Bronchial epithelial cell (primary cell): ENCODE measurements at places on chromosomes 3 and 15. TPM values are rescaled to one million over a fixed set of nuclear protein-coding genes. Genes with fewer than 3 reads are reported as not detected.

Gene TRMT10C
- 23.2 and 25.0 TPM in 2 replicates for total RNA-seq

DNA sequence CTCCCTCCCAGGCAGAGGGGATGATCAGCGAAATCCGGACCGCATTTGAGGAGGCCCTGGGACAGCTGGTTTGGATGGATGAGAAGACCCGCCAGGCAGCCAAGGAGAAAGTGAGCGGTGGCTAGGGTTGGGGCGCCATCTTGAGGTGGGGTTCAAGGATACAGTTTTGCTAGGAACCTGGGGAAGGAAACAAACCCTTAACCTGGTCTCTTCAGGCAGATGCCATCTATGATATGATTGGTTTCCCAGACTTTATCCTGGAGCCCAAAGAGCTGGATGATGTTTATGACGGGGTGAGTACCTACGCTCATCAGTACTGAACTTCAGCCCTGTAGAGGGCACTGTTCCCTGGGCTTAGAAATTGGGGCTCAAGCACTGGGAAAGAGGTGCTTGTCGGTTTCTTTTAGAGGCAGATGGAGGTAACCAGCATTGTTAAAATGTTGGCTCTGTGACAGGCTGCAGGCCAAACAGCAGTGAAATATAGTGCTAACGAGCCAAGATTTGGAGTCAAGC lies 9.6 kb upstream of the PSMD2 start:
- DNase-seq, result peak; percentile 55

Gene EXD1
- under 0.01 and 0.13 TPM in 2 replicates for total RNA-seq

- peak; percentile 35 for DNase-seq
Observed at GRCh38 chr15:60819860-60820259, 340.9 kb upstream of the ICE2 start.

Gene PLA2G4F
- 1.6 and 10.2 TPM in 2 replicates for total RNA-seq

GRCh38 chr3:64739971-64740631 lies 52.3 kb upstream of the ADAMTS9 start:
- no peak for DNase-seq

- peak; percentile 96 for DNase-seq
Observed at GRCh38 chr15:67091071-67091979, 25.9 kb downstream of the SMAD3 start.

- DNase-seq, result peak; percentile 32
Observed at GRCh38 chr15:90419206-90419605, 31.2 kb downstream of the IQGAP1 start.

DNA sequence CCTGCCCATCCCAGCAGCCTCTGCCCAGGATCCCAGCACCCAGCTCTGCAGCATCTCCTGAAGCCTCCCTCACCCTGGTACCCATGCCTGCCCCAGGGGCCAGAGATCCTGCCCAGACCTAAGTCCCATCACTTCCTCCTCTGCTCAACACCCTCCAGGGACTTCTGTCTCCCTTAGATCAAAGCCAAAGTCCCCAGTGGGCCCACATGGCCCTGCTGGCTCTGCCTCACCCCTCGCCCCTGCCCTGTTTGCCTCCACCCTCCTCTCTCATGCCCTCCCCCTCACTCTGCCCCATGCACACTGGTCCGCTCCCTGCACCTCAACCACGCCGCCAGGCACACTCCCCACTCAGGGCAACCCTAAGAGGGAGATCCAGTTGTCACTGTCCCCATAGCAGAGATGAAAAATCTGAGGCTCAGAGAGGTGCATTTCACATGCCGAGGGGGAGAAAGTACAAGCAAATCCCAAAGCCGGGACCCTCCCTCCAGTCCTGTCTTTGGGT lies 146.5 kb downstream of the NUP210 start:
- DNase-seq, result no peak

DNA sequence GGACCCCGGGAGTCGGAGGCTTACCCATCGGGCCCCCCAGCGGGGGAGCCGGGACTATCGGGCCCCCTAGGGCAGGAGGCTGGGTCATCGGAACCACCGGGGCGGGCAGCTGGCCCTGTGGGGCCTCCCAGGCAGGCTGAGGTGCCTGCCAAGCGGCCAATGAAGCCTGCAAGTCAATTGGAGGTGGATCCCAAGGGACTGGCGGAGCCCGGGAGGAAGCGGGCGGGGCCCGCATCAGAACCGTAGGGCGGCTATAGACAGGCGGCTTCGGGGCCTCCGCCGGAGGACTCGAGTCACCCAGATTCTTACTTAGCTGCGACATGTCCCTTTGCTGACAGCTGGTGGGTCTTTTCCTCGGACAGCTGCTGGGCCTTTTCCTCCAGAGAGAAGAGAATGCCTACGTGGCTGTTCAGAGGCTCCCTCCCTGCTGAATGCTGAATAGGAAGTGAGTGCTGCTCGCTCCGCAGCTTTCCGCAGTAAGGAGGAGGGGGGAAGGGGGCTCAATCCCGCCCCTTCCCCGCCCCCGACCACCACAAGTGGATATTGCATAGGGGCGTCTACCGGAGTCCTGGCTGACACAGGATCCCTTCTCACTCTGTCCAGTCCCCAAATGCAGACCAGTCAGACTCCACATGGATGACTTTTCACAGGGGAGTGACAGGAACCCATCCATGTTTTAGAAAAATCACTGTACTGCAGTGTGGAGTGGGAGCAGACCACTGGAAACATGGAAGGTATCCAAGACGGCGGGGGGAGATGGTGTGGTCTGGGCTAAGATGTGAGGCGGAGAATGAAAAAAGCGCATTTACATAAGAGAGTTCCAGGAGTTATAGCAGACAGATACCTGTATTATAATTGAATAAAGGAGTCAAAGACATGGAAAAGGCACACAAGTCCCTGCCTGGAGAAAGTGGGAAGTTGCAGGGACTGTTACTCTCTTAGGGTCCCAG lies at the start of gene MAGEL2:
Gene MAGEL2 (minus strand): TSS at position 447 of the 950 bp plus-strand sequence. CDS start 125 bp downstream, at position 322.
- no peak for DNase-seq

Gene VIPR1
- 4.2 and 5.8 TPM in 2 replicates for total RNA-seq

DNA sequence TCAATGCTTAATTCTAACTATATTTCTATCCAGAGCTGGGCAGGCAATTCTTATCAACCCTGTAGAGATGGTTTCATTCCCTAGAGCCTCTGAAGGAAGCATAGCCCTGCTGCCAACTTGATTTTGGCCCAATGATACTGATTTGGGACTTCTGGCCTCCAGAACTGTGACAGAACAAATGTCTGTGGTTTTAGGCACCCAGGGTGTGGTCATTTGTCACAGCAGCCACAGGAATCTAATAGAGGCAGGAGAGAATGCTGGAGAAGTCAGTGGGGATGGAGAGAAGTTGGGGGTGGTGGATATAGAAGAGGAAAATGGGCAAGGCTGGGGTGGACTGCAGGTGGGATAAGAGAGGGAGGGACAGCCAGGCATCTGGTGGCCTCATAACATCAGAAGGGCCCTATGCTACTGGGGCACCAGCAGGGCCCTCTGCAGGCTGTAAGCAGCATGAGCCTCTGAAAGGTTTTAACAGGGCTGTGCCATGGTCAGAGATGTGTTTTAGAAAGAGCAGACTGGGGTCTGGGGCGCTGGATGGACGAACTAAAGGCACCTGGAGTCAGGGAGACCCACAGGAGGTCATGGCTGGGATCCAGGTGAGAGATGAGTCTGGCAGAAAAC lies 19.8 kb downstream of the MRPS11 start:
- DNase-seq, result no peak

- peak; percentile 83 for DNase-seq
Observed at GRCh38 chr3:81734742-81735141, 26.7 kb downstream of the GBE1 start.

Gene DMXL2
- 14.5 and 16.1 TPM in 2 replicates for total RNA-seq

GRCh38 chr3:107429320-107430181 lies 52.3 kb downstream of the CCDC54 start:
- peak; percentile 72 for DNase-seq

DNA sequence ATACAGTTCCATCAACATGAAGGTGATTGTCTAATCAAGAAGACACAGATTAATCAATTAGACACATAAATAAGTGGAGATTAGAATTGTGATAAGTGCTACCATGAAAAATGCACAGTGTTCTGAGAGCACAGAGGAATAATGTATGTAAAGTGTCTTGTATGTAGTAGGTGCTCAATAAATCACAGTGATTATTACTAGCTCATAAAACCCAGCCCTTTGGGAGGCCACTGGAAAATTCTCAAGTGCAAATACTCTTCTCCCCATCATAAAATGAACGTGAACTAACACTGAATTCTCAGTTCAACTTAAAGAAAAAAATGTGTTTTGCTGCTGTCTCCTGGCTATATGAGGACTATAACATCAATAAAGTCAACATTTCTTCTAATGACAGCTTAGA lies 368.2 kb downstream of the FOXP1 start:
- DNase-seq, result no peak

Gene NLGN1
- under 0.01 and 0.13 TPM in 2 replicates for total RNA-seq

Gene PTH1R
- not detected in 2 replicates for total RNA-seq

DNA sequence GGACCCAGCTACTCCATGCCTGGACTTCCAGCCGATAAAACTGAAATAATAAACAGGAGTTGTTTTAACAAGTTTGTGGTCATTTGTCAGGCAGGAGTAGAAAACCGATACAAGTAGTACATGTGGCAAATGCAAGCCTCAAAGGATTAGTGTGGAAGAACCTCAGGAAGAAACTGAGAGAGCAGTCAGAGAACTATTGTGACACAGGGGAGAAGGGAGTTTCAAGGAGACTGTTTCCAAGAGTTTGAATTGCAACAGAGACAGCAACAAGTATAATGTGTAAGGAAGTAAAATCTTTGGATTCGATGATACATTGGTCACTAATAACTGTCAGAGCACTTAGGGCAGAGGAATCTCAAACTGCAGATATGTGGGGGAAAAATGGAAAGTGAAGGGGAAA lies 450.6 kb upstream of the ARHGEF26 start:
- DNase-seq, result no peak

Gene WDR93
- total RNA-seq, result not detected in 2 replicates

DNA sequence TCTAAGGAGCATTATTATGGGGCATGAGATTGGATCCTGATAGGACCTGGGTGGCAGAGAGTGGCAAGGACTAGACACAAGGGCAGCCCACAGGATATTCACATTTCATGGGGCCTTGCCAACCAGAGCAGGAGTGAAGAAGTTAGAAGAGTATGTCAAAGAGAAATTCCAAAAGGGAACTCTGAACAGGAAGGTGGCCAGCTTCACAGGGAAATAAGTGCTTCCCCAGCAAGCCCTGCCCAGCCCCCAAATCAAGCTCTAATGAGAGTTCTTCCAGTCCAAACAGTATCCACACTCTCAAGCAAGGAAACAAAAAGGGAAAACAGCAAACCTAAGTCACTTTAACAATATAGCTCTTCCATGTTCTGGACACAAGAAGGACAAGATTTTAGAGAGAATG lies 130.2 kb upstream of the COL8A1 start:
- DNase-seq, result no peak

GRCh38 chr3:18033581-18034108 lies 291.2 kb upstream of the TBC1D5 start:
- DNase-seq, result no peak

GRCh38 chr15:58264053-58264971 lies 126.1 kb downstream of the AQP9 start:
- DNase-seq, result no peak

DNA sequence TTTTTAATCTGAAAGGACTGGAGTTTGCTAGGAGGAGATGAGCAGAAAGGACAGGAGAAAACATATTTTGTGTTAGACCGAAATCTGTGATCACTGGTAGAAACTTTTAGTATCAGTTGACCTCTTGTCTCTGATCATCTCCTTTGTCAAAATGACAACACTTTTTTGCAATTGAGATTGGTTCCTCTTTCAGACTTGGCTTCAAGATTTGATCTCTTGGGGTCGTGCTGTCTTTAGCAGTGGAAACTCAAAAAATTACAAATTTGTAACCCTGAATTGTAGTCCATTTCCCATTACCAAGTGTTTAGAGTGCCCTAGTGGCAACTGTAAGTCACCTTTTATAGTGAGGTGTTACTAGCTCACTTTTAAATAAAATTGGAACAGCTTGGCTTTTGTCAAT lies 107.4 kb downstream of the KLHL25 start:
- DNase-seq, result no peak

DNA sequence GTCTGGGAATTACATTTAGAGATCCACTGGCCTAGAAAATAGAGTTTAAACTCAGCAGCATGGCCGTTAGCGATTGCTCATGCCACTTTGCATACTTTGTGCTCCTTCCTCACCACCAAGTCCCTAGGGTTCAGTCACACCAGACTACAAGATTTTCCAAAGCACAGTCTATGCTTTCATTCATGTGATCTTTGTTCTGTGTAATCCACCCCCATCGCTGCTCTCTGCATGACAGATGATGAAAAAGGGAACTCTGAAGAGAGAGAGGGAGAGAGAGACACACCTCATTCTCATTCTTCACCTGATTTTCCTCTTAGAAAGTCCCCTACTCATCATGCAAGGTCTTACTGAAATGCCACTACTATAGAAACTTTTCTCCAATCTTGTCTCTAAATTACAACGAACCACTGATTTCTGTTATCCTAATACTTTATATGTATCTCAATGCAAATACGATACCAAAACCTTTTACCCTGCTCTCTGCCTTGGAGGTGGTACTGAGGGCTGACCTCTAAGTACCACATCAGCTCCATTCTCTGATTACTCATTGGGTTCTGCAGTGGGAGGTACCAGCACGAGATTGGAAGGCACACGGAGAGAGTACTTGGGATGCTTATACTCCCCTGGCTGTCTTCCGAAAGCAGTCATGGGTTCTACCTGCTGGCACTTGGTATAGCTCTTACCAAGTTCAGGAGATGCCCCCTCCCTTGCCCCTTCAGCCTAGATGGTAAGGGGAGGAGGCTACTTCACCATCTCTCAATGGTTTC lies 1.1 kb upstream of the PARP15 start:
- DNase-seq, result no peak

DNA sequence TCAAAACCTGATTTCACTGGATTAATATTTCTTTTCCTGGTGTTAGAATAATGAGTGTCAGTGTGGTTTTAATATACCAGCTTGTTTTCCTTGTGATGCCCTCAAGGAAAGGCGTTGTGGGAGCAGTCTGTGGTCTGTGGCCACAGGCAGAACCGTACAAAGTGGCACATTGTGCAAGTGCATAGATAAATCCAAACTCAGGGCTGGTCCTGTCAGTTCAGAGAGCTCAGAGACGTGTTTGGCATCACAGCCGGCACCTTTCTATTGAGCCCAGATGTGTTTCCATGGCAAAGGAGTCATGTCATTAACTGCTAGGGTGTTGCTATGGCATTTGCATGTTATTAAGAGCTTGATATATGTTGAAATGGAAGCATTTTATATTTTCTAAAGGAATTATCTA lies 289.9 kb upstream of the RASGRP1 start:
- no peak for DNase-seq

GRCh38 chr3:107641572-107642307 lies 119.0 kb downstream of the BBX start:
- no peak for DNase-seq

Gene PP2D1
- not detected in 2 replicates for total RNA-seq

GRCh38 chr3:169454060-169454317 lies 209.5 kb downstream of the MECOM start:
- DNase-seq, result peak; percentile 29

GRCh38 chr15:39942101-39942752 lies 8.3 kb downstream of the EIF2AK4 start:
- no peak for DNase-seq

Gene CNTN4
- 0.26 and 0.79 TPM in 2 replicates for total RNA-seq

- peak; percentile 89 for DNase-seq
Observed at GRCh38 chr15:63474810-63475316, 29.5 kb upstream of the USP3 start.
